ENCODE measurements at places on chromosomes 1 and 21. TPM values are rescaled to one million over a fixed set of nuclear protein-coding genes. Genes with fewer than 3 reads are reported as not detected.

- H3K4me3 ChIP-seq: no peak overlapping the region
- H3K36me3 ChIP-seq: peaks cover 4% of the 10 kb centered on the region
- peaks cover 34% of the 10 kb centered on the region for H3K27me3 ChIP-seq
- H3K27ac ChIP-seq: no peak overlapping the region
- peaks cover 5% of the 10 kb centered on the region for H3K4me1 ChIP-seq
These were observed 19.7 kb upstream of the RIPK4 start for GRCh38 chr21:41786509-41786987.

DNA sequence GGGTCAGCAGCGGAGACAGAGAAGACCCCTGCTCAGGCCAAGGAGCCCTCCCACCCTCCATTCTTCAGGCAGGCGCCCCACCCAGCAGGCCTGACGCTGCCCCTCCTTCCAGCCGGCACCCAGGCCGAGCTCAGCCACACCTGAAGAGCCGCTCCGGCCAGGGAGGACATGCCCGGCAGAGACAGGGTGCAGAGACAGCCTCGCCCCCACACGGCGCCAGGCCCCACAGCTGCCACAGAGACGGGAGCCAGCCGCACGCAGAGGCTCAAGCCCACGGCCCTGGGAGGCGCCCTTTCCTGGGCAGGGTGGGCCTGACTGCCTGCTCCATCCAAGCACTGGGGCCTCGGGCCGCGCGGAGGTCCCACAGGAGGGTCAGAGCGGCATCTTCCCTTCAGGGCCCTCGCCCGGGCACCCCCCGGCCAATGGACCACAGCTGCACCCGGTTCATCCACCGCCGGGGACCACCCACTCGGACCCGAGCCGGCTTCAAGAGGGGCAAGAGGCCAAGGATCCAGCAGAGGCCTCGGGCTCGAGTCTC, 5.2 kb downstream of the TTLL10 start:
- peak; percentile 50 for DNase-seq
- peaks cover 20% of the 10 kb centered on the region for H3K4me1 ChIP-seq
- H3K36me3 ChIP-seq: no peaks in the 10 kb centered on the region

DNA sequence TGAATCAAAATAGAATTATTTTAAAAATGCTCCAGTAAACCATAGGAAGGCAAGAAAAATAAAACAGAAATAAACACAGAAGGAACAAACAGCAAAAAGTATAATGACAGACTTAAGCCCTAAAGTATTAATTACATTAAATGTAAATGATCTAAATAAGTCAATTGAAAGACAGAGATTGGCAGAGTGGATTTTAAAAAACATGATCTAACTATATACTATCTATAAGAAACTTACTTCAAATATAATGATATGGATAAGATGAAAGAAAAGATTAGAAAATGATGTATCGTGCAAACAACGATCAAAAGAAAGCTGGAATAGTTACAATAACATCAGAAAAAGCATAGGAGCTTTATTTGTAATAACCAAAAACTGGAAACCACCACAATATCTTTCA, 90.8 kb downstream of the CAMK2N1 start:
- no peak for DNase-seq
- peaks cover 2% of the 10 kb centered on the region for H3K4me1 ChIP-seq
- no peak overlapping the region for H3K4me3 ChIP-seq
- no peaks in the 10 kb centered on the region for H3K36me3 ChIP-seq
- H3K27me3 ChIP-seq: peaks cover 47% of the 10 kb centered on the region

The IGSF9 gene
- not detected for polyA plus RNA-seq

The LYST gene
- polyA plus RNA-seq: 6.6 TPM

The MARK1 gene
- not detected for polyA plus RNA-seq

The THEM5 gene
- polyA plus RNA-seq: not detected

DNA sequence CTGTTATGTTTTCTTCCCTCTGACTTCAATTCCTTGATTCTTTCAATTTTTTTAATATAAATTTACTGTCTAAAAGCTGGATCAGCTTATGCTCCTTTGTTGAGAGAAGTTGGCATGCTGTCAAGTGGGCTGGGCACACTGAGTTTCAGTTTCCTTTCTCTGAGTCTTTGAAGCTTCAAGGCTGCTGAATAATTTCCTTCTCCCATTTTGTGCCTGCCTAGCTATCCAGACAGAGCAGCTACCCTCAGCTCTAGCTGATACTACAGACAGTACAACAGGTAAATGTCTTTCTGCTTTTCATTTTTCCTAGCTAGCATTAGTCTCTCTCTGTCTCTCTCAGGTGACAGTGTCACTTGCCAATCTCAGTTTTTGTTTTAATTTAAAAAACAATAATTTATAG, at the start of gene IFI44:
Gene IFI44 (plus strand): TSS at position 204 of the 400 bp plus-strand sequence. CDS start 365 bp downstream, outside the sequence.
- H3K27me3 ChIP-seq: no peaks in the 10 kb centered on the region
- peak; percentile 80 for DNase-seq
- H3K27ac ChIP-seq: peak within 1 kb of the TSS; percentile 96
- H3K4me1 ChIP-seq: peaks cover 76% of the 10 kb centered on the region
- H3K4me3 ChIP-seq: peak within 1 kb of the TSS; percentile 93

The INSRR gene
- polyA plus RNA-seq: not detected

The BMP8A gene
- polyA plus RNA-seq: not detected

The ATP1A4 gene
- not detected for polyA plus RNA-seq

The SCCPDH gene
- 31.3 TPM for polyA plus RNA-seq

- H3K27ac ChIP-seq: no peak overlapping the region
- H3K27me3 ChIP-seq: no peaks in the 10 kb centered on the region
- no peak for DNase-seq
These were observed 1227.3 kb downstream of the PLA2G4A start for GRCh38 chr1:188056011-188056410.

DNA sequence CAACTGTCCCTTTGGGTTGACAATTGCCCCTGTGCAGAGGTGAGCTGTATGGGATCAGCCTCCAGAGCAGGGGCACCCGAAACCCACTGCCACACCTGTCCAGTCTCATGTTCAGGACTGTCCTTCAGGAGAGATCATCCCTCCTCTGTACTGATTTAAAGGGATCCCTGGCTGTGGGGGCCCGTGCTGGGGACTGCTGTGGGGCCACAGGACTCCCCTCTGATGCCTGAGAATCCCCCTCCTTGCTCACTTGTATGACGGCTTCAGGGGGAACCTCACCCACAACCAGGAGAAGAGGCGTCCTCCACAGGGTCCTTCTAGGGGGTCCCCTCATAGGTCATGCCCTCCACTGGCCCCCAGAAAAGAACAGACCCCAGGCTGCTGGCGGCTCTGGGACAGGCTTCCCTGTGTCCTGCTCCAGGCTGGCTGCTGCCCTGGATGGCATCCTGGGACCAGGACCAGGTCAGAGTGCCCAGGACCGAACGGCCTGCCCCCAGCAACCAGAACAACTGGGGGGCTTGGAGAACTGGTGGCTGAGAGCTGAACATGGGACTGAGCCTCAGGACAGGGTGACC, 77.5 kb upstream of the ACTRT2 start:
- peaks cover 2% of the 10 kb centered on the region for H3K4me1 ChIP-seq
- H3K27me3 ChIP-seq: peaks cover 9% of the 10 kb centered on the region
- no peak overlapping the region for H3K4me3 ChIP-seq
- H3K36me3 ChIP-seq: no peaks in the 10 kb centered on the region

The UBL4B gene
- not detected for polyA plus RNA-seq
